ENCODE measurements at places on chromosomes 7 and 10.
A peak's percentile ranks its signal among the peaks of the same experiment; 100 is the strongest.

- DNase-seq, result peak; percentile 58
These were observed 1.4 kb downstream of the KBTBD2 start for GRCh38 chr7:32890010-32890792.

- DNase-seq, result no peak
These were observed 33.7 kb downstream of the ZMIZ1 start for GRCh38 chr10:79102498-79102874.

- no peak for DNase-seq
These were observed 5.3 kb downstream of the GLRX3 start for GRCh38 chr10:130141460-130141859.

- DNase-seq, result no peak
These were observed 208.8 kb upstream of the DKK1 start for GRCh38 chr10:52105301-52105700.

GRCh38 chr7:81846398-81846797, 76.6 kb upstream of the HGF start:
- no peak for DNase-seq

DNA sequence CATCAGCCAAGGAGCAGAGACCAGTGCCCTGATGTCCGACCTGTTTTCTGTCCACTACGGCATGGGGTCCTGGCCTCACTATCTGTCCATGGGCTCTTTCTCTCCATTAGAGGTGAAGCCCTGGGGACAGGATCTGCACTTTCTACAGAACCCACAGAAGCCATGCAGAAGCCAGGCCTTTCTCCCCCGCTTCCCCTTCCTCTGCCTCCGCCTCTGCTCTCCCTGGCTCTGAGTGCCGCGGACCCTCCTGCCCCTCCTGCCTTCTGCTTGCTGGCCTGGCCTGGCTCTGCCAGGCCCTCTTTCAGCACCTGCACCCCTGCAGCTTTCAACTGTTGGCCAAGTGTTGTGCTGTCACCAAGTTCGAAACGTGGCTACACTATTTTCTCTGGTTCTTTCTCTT, 439.8 kb upstream of the ZMIZ1 start:
- no peak for DNase-seq
